Umbilical cord (tissue), 2 donors: ENCODE measurements at places on chromosomes 5 and 9. TPM values are rescaled to one million over a fixed set of nuclear protein-coding genes. Genes with fewer than 3 reads are reported as not detected.

- DNase-seq = no peak
These were observed 28.4 kb downstream of the NEURL1B start for GRCh38 chr5:172669386-172670004.

GRCh38 chr5:3313569-3313968 lies 282.1 kb upstream of the IRX1 start:
- DNase-seq = no peak

- no peak for DNase-seq
These were observed 56.7 kb upstream of the GARNL3 start for GRCh38 chr9:127207734-127208410.

DNA sequence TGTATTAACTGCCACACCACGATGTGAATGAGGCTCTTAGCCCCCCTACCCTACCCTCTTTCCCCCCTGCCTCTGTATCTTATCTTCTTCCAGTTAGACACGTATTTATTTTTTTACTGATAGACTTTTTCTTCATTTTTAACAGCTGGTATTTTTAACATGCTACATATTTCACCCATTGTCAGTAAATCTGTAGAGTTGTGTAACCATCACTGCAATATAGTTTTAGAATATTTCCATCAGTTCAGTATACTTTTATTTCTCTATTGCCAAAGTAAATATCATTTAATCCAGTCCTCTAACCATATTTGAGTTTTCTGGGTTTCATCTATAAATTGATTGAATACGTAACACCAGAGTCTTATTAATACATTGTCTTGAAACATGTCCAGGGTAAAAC lies 62.8 kb downstream of the SPATA31C2 start:
- no peak for DNase-seq

GRCh38 chr5:141623186-141623585 lies 4.4 kb upstream of the DIAPH1 start:
- DNase-seq = no peak

DNA sequence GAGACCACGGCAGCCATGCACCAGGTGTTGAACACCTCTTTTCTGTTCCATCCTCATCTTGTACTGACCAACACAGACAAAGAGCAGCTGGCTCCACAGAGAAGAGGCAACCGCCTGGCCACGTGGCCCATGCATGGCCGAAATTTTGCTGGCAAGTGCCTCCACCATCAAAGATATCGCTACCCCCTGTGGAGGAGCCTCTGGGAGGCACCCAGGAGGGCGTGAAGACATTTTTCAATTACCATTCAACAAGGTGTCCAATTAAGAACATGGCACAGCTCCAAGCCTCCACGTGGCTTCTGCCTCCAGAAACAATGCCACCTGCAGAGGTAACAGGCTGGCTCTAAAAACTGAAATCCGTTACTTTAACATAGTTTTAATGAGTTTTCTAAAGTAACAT lies 54.4 kb upstream of the CKS2 start:
- no peak for DNase-seq

DNA sequence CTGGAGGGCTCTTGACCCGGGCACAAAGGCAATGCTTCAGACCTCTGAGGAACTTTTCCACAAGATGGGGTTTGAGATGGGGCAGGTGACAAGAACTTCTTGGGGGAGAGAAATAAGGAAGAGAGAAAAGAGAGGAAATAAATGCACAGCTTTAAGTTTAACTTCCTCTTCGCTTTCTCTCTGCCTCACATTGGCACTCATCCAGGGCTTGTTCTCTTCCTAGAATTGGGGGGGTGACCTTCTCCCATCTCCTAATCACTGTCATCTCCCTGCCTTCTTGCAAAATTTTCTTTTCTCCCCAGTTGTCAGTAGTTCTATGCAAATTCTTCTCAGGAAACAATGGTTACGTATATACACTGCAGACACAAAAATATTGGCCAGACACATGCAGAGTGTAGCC lies 19.1 kb upstream of the ADCY2 start:
- no peak for DNase-seq

FRMD3 gene
- 51.3 TPM for total RNA-seq

ACOT12 gene
- total RNA-seq = 4.6 TPM
